ENCODE measurements at places on chromosomes 13 and 19. TPM values are rescaled to one million over a fixed set of nuclear protein-coding genes. Genes with fewer than 3 reads are reported as not detected.

DNA sequence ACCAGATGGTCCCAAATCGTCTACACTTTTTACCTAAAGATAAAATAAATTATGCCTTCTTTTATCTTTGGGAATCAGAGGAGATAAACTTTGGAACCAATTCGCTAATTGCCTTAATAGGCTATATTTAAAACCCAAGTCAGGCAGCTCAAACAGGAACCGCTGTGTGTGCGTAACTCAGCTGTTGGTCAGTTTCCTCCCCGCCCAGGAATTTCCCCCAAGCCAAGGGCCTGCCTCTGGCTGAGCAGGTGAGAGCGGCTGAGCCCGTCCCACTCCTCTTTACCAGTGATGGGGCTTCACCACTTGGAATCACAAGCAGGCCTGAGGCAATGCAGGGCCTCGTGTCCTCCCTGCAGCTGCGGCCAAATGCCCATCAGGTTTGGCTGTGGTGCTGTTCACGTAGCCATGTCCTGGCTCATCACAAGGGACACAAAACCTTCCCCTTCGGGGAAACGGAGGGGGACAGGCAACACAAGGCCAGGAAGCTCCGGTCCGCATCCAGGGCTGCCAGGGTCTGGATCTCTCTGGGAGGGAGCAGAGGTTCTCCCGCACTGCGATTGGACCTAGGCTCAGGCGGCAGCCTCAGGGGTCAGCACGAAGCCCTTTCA, 503 bp upstream of the SLC7A9 start:
- H3K4me3 ChIP-seq: no peak overlapping the region
- H3K27ac ChIP-seq: no peak overlapping the region
- no peaks in the 10 kb centered on the region for H3K36me3 ChIP-seq
- no peaks in the 10 kb centered on the region for H3K27me3 ChIP-seq
- H3K4me1 ChIP-seq: no peaks in the 10 kb centered on the region

- no peak for DNase-seq
- peaks cover 9% of the 10 kb centered on the region for H3K36me3 ChIP-seq
- H3K27me3 ChIP-seq: no peaks in the 10 kb centered on the region
- H3K4me3 ChIP-seq: no peak overlapping the region
These were observed 17.1 kb downstream of the PCCA start for GRCh38 chr13:100106005-100106404.

DNA sequence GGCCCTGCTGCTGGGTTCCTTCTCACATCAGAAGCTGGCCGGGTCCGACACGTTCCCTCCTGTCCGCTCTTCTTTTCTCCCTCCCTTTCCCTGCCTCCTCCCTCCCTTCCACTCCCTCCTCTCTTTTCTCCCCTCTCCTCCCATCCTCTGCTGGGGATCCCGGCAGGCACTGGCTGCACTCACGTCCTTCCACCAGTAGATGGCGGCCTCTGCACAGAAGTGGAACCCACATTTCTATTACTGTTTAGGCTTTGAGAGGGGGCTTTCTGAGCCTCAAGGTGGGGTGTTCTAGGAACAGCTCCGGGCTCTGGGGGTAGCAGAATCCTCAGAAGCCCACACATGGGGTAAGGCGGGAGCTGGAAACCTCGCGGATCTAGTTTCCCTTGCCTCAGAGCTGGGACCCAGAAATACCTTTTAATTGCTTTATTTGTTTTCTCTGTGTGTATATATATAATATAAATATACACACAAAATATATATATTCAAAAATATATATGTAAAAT, 294.2 kb downstream of the ZNF536 start:
- H3K27ac ChIP-seq: no peak overlapping the region
- DNase-seq: no peak
- H3K4me1 ChIP-seq: no peaks in the 10 kb centered on the region
- no peak overlapping the region for H3K4me3 ChIP-seq
- H3K27me3 ChIP-seq: peaks cover 5% of the 10 kb centered on the region

- peak overlapping the region; percentile 69 for H3K4me3 ChIP-seq
- H3K4me1 ChIP-seq: peaks cover 70% of the 10 kb centered on the region
- H3K27me3 ChIP-seq: no peaks in the 10 kb centered on the region
- H3K27ac ChIP-seq: peak overlapping the region; percentile 90
- peak; percentile 47 for DNase-seq
These were observed 30.0 kb downstream of the TSSK6 start for GRCh38 chr19:19485161-19485997.

- no peak for DNase-seq
- H3K27ac ChIP-seq: no peak overlapping the region
- peaks cover 35% of the 10 kb centered on the region for H3K4me1 ChIP-seq
These were observed 6.4 kb downstream of the TLE5 start for GRCh38 chr19:3055741-3056416.

- H3K4me3 ChIP-seq: no peak overlapping the region
- H3K27ac ChIP-seq: no peak overlapping the region
- no peak for DNase-seq
- H3K36me3 ChIP-seq: no peaks in the 10 kb centered on the region
These were observed 34.4 kb downstream of the DCLK1 start for GRCh38 chr13:36096461-36097416.

The VRK3 gene
- total RNA-seq: 71.1 TPM

DNA sequence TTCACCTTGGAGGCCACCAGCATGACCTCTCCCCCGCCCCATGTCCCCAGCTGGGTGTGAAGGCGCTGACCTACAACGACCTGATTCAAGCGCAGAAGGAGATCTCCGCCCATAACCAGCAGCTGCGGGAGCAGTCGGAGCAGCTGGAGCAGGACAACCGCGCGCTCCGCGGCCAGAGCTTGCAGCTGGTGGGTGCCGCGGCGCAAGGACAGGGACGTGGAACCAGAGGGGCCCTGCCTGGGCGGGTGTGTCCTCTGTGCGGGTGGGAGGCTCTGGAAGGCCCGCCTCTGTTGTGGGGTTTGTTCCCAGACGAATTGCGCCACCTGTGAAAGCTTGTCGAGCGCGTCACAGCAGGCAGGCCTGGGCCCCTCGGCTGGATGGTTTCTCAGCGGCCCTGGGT, 22.3 kb downstream of the PLEKHJ1 start:
- peaks cover 82% of the 10 kb centered on the region for H3K36me3 ChIP-seq
- H3K4me3 ChIP-seq: no peak overlapping the region
- DNase-seq: no peak
- H3K27me3 ChIP-seq: no peaks in the 10 kb centered on the region
- H3K4me1 ChIP-seq: peaks cover 5% of the 10 kb centered on the region
- no peak overlapping the region for H3K27ac ChIP-seq

- no peaks in the 10 kb centered on the region for H3K36me3 ChIP-seq
- DNase-seq: no peak
- no peak overlapping the region for H3K27ac ChIP-seq
These were observed 109.5 kb upstream of the TSC22D1 start for GRCh38 chr13:44685641-44686040.

GRCh38 chr19:55080968-55081769, 5.5 kb downstream of the EPS8L1 start:
- H3K4me1 ChIP-seq: peaks cover 31% of the 10 kb centered on the region
- peak overlapping the region; percentile 18 for H3K27ac ChIP-seq
- peaks cover 54% of the 10 kb centered on the region for H3K27me3 ChIP-seq
- DNase-seq: peak; percentile 80

GRCh38 chr13:51148223-51148951, 37.3 kb upstream of the C13orf42 start:
- H3K4me3 ChIP-seq: no peak overlapping the region
- no peak overlapping the region for H3K27ac ChIP-seq
- H3K27me3 ChIP-seq: peaks cover 21% of the 10 kb centered on the region
- DNase-seq: no peak
- H3K36me3 ChIP-seq: no peaks in the 10 kb centered on the region

The ZGLP1 gene
- total RNA-seq: 5.1 TPM

DNA sequence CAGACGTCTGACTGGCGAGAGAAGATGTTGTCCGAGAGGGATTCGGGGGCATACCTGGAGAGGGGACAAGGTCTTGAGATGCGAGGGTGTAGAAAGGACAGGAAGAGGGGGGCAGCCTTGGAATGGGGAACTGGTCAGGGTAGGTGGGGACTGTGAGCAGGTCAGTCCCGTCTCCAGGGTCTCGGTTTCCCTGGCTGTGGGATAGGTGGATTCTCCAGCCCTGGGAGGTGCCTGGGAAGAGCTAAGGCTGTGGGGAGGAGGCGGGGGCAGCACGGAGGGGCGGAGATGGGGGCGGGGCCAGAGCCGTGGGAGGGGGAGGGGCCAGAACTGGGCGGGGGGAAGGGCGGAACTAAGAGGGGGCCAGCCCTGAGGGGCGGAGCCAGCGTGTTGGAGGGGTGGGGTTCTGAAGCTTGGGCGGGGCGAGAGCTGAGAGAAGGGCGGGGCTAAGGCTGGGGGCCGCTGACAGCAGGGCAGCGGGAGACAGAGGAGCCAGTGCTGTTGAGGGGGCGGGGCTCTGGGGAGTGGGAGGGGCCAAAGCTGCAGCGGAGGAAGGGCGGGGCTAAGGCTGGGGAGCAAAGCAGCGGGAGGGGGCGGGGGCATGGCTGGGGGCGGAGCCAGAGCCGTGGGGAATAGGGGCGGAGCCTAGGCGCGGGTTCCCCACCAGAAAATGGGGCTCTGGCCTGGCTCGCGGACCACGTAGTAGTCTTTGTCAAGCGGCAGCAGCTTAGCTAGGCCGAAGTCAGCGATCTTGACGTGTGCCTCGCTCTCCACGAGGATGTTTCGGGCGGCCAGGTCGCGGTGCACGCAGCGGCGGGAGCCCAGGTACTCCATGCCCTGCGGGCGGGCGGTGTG, 9.5 kb upstream of the INSL3 start:
- H3K4me3 ChIP-seq: no peak overlapping the region
- H3K27me3 ChIP-seq: no peaks in the 10 kb centered on the region
- H3K36me3 ChIP-seq: peaks cover 73% of the 10 kb centered on the region
- no peaks in the 10 kb centered on the region for H3K4me1 ChIP-seq
- no peak overlapping the region for H3K27ac ChIP-seq

The IRGC gene
- not detected for total RNA-seq

GRCh38 chr19:1073956-1074517, 7.1 kb downstream of the ARHGAP45 start:
- H3K27me3 ChIP-seq: no peaks in the 10 kb centered on the region
- peaks cover 54% of the 10 kb centered on the region for H3K36me3 ChIP-seq
- no peak overlapping the region for H3K27ac ChIP-seq

GRCh38 chr13:52827839-52828238, 20.6 kb downstream of the PCDH8 start:
- DNase-seq: no peak
- peaks cover 4% of the 10 kb centered on the region for H3K27me3 ChIP-seq
- H3K27ac ChIP-seq: no peak overlapping the region

- peak overlapping the region; percentile 17 for H3K4me3 ChIP-seq
- H3K4me1 ChIP-seq: peaks cover 37% of the 10 kb centered on the region
- no peak overlapping the region for H3K27ac ChIP-seq
- peaks cover 3% of the 10 kb centered on the region for H3K27me3 ChIP-seq
These were observed 1.5 kb downstream of the RAB20 start for GRCh38 chr13:110559986-110560385.

The RAX2 gene
- total RNA-seq: not detected

The MTMR6 gene
- 19.8 TPM for total RNA-seq

The PSG11 gene
- total RNA-seq: not detected

- peak overlapping the region; percentile 53 for H3K4me3 ChIP-seq
- H3K36me3 ChIP-seq: peaks cover 8% of the 10 kb centered on the region
- H3K27ac ChIP-seq: no peak overlapping the region
These were observed 2.7 kb upstream of the ZFP82 start for GRCh38 chr19:36420961-36421748.

GRCh38 chr13:84430446-84430845, 548.2 kb upstream of the SLITRK1 start:
- H3K27ac ChIP-seq: no peak overlapping the region
- no peaks in the 10 kb centered on the region for H3K27me3 ChIP-seq
- no peaks in the 10 kb centered on the region for H3K4me1 ChIP-seq
- no peak overlapping the region for H3K4me3 ChIP-seq

The CEACAM5 gene
- total RNA-seq: not detected

The MAST1 gene
- total RNA-seq: 0.20 TPM

- DNase-seq: no peak
- no peak overlapping the region for H3K27ac ChIP-seq
- no peak overlapping the region for H3K4me3 ChIP-seq
- peaks cover 26% of the 10 kb centered on the region for H3K4me1 ChIP-seq
- H3K36me3 ChIP-seq: peaks cover 43% of the 10 kb centered on the region
These were observed 42.9 kb upstream of the RAP2A start for GRCh38 chr13:97390941-97391600.

- H3K4me3 ChIP-seq: peak within 1 kb of the TSS; percentile 72
- no peak within 1 kb of the TSS for H3K27ac ChIP-seq
- no peaks in the 10 kb centered on the region for H3K36me3 ChIP-seq
- peaks cover 58% of the 10 kb centered on the region for H3K27me3 ChIP-seq
- no peak for DNase-seq
These were observed at the start of gene MTUS2 for GRCh38 chr13:28820099-28821051. Gene MTUS2, plus strand, starts transcription at chr13:28820339.

- H3K4me1 ChIP-seq: no peaks in the 10 kb centered on the region
- DNase-seq: no peak
- no peaks in the 10 kb centered on the region for H3K36me3 ChIP-seq
- H3K4me3 ChIP-seq: no peak overlapping the region
- H3K27me3 ChIP-seq: no peaks in the 10 kb centered on the region
- H3K27ac ChIP-seq: no peak overlapping the region
These were observed 342.3 kb downstream of the GPC5 start for GRCh38 chr13:91740756-91741155.

DNA sequence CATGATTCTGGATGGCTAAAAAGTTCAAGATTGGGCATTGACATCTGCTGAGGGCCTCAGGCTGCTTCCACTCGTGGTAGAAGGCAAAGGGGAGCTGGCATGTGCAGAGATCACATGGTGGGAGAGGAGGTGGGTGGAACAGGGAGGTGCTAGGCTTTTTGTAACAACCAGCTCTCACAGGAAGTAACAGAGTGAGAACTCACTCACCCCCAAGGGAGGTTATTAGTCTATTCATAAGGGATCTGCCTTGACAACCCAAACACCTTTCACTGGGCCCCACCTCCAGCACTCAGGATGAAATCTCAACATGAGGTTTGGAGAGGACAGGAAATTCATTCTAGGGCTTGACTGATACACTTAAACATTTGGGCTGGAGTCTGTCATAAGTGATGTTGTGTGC, 197.7 kb upstream of the RNF113B start:
- peaks cover 8% of the 10 kb centered on the region for H3K27me3 ChIP-seq
- no peaks in the 10 kb centered on the region for H3K4me1 ChIP-seq
- no peaks in the 10 kb centered on the region for H3K36me3 ChIP-seq
- no peak for DNase-seq
- no peak overlapping the region for H3K27ac ChIP-seq

- H3K4me3 ChIP-seq: no peak overlapping the region
- peaks cover 48% of the 10 kb centered on the region for H3K36me3 ChIP-seq
- H3K27me3 ChIP-seq: no peaks in the 10 kb centered on the region
- no peak overlapping the region for H3K27ac ChIP-seq
- H3K4me1 ChIP-seq: no peaks in the 10 kb centered on the region
These were observed 5.6 kb upstream of the TEX29 start for GRCh38 chr13:111314852-111315251.

GRCh38 chr19:51025809-51026553, 435 bp downstream of the KLK11 start:
- no peaks in the 10 kb centered on the region for H3K4me1 ChIP-seq
- no peak overlapping the region for H3K4me3 ChIP-seq
- no peak overlapping the region for H3K27ac ChIP-seq
- no peak for DNase-seq

The TFPT gene
- total RNA-seq: 16.6 TPM

DNA sequence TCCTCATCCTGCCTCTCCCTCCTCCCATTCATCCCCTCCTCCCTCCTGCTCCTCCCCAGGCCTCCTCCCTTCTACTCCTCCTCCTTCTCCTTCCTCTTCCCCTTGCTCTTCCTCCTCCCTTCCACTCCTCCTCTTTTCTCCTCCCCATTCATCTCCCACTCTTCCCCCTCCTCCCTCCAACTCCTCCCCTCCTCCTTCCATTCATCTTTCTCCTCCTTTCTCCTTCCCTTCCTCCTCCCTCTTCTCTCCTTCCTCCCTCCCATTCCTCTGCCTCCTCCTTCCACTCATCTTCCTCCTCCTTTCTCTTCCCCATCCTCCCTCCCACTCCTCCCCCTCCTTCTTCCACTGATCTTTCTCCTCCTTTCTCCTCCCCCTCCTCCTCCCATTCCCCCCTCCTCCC, 27.9 kb downstream of the NCAN start:
- peaks cover 10% of the 10 kb centered on the region for H3K27me3 ChIP-seq
- no peak overlapping the region for H3K27ac ChIP-seq
- H3K4me3 ChIP-seq: no peak overlapping the region
- H3K36me3 ChIP-seq: no peaks in the 10 kb centered on the region
- DNase-seq: no peak

All from activated B cell treated with CpG ODN at 0.5 μM for 24 hours (primary cell).